ENCODE measurements at places on chromosomes 16 and 17. TPM values are rescaled to one million over a fixed set of nuclear protein-coding genes. Genes with fewer than 3 reads are reported as not detected.
A peak's percentile ranks its signal among the peaks of the same experiment; 100 is the strongest.

Gene CHST4
- total RNA-seq: not detected

DNA sequence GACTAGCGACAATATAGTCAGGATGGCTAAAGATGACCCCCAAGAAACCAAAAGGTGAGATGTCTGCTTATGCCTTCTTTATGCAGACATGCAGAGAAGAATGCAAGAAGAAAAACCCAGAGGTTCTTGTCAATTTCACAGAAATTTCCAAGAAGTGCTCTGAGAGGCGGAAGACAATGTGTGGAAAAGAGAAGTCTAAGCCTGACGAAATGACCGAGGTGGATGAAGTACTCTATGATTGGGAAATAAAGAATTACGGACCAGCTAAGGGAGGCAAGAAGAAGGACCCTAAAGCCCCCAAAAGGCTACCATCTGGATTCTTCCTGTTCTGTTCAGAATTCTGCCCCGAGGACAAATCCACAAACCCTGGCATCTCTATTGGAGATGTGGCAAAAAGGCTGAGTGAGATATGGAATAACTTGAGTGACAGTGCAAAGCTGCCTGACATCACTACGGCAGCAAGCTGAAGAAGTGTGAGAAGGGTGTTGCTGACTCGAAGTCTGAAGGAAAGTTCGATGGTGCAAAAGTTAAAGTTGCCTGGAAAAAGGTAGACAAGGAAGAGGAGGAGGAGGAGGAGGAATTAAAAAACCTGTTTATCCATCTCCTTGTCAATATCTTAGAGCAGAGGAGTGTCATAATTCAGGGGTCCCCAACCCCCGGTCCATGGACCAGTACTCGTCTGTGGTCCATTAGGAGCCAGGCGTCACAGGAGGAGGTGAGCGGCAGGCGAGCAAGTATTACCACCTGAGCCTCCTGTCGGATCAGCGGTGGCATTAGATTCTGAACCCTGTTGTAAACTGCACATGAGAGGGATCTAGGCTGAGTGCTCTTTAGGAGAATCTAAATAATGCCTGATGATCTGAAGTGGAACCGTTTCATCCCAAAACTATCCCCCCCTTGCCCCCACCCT lies 25.1 kb upstream of the ADGRG1 start:
- DNase-seq: no peak
- no peaks in the 10 kb centered on the region for H3K36me3 ChIP-seq
- H3K27ac ChIP-seq: no peak overlapping the region
- H3K4me1 ChIP-seq: peaks cover 4% of the 10 kb centered on the region
- H3K27me3 ChIP-seq: peaks cover 9% of the 10 kb centered on the region

DNA sequence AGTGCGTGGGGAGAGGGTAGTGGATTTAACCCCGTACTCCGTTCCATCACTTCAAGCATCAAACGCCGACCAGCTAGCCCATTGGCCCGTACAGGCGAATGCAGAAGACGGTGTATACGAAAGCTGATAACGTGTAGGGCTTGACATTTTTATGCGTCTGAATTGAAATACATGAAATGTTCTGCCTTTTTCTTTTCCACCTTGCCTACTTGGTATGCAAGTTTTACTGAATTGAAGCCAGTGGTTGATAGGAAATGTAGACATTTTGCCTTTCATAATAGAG lies 834 bp upstream of the STAT3 start:
- no peaks in the 10 kb centered on the region for H3K36me3 ChIP-seq
- peak overlapping the region; percentile 96 for H3K27ac ChIP-seq
- DNase-seq: no peak

DNA sequence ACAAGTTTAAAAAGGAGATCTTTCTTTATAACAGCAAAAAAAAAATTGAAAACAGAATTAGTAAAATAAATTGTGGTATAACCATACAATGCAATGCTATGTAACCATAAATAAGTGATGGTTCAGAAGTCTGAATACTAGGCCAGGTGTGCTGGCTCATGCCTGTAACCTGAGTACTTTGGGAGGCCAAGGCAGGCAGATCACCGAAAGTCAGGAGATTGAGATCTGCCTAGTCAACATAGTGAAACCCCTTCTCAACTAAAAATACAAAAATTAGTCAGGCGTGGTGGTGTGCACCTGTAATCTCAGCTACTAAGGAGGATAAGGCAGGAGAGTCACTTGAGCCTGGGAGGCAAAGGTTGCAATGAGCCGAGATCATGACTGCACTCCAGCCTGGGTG lies 34.6 kb downstream of the CCT6B start:
- no peak overlapping the region for H3K4me3 ChIP-seq
- H3K27me3 ChIP-seq: no peaks in the 10 kb centered on the region
- H3K27ac ChIP-seq: no peak overlapping the region
- no peak for DNase-seq

DNA sequence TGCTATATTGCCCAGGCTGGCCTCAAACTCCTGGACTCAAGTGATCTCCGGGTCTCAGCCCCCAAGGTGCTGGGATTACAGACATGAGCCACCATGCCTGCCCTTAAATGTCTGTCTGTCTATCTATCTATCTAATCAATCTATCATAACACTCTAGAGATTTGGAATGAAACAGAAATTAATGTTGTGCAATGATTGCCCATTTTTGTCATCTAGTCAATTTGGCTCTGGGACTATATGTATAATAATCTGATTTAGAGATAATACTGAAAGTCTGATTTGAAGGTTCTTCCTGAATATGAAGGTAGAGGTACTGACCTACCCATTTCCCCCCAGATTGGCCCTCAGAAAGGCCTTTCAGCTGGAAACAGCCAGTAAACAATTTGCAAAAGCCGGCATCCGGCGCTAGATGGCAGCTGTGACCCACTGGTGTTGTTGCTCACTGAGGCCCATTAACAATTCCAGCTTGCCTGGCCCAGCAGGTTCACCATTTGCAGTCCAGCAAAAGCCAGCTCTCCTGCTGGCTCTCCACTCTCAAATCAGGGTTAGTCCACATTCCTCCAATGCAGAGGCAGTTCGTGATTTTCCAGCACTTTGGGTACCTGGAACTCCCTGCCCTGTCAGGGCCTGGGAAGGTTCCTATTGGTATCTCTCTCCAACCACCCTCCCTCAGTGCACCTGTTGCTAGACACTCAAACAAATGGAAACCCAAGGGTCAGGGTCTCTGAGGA lies 22.9 kb upstream of the C16orf87 start:
- H3K4me3 ChIP-seq: no peak overlapping the region
- peaks cover 5% of the 10 kb centered on the region for H3K4me1 ChIP-seq
- DNase-seq: peak; percentile 71
- H3K36me3 ChIP-seq: no peaks in the 10 kb centered on the region

DNA sequence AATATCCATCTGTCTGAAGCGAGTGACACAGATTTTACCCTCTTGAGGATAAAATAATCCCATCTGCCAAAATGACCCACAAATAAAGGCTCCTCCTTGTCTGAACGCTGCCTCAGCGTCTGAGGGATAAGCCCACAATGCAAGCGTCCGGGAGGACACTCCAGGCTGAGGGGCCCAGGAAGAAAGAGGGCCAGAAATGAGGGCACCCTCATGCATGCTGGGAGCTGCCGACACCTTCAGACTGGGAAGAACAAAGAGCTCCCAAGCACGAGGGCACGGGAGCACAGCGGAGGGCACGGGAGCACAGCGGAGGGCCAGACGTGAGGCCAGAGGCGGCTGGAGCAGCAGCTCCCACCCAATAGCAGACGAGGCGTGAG lies 126.9 kb downstream of the ZNF778 start:
- no peak overlapping the region for H3K4me3 ChIP-seq
- H3K27me3 ChIP-seq: no peaks in the 10 kb centered on the region
- no peak overlapping the region for H3K27ac ChIP-seq

DNA sequence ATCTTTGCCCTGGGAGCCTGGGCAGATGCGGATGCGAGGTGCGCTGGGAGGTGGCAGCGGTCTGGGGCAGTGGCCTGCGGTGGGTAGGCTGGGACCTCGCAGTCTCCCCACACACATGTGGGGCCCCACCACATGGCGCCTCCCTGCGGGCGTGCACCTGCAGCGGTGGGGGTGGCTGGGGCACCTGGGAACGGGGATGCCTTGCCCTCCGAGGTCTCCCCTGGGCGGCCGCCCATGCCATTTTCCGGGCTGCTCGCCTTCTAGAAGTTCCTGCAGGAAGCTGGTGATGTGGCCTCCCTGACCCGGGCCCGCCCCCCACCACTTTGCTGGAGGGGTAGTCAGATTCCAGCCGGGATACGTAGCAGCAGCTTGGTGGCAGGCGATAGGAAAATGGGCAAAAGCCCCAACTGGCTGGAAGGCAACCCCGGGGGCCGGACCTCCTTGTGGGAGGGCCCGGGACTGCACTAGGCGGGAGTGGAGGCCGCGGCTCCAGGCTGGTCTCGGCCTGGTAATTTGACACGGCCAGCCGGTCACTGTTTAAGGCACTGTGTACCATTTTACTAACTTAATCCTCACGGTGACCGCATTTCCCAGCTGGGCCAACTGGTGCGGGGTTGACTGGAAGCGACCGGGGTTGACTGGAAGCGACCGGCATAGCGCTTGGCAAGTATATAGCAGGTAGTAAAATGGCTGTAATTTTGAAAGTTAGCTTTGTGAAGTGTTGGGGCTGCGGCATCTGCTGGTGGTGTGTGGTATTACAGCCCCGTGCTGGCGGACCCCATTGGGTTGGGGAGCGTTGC lies 38.5 kb downstream of the IGF2BP1 start:
- DNase-seq: peak; percentile 30
- no peak overlapping the region for H3K27ac ChIP-seq
- no peaks in the 10 kb centered on the region for H3K36me3 ChIP-seq
- H3K4me1 ChIP-seq: no peaks in the 10 kb centered on the region
- peak overlapping the region; percentile 46 for H3K4me3 ChIP-seq

GRCh38 chr17:35797370-35797769 lies 1.9 kb upstream of the MMP28 start:
- H3K27me3 ChIP-seq: peaks cover 47% of the 10 kb centered on the region
- H3K4me3 ChIP-seq: no peak overlapping the region
- H3K4me1 ChIP-seq: peaks cover 50% of the 10 kb centered on the region

GRCh38 chr16:27844826-27845225 lies 218.7 kb downstream of the GSG1L start:
- peaks cover 67% of the 10 kb centered on the region for H3K27me3 ChIP-seq
- no peaks in the 10 kb centered on the region for H3K36me3 ChIP-seq
- H3K4me1 ChIP-seq: no peaks in the 10 kb centered on the region
- DNase-seq: no peak

DNA sequence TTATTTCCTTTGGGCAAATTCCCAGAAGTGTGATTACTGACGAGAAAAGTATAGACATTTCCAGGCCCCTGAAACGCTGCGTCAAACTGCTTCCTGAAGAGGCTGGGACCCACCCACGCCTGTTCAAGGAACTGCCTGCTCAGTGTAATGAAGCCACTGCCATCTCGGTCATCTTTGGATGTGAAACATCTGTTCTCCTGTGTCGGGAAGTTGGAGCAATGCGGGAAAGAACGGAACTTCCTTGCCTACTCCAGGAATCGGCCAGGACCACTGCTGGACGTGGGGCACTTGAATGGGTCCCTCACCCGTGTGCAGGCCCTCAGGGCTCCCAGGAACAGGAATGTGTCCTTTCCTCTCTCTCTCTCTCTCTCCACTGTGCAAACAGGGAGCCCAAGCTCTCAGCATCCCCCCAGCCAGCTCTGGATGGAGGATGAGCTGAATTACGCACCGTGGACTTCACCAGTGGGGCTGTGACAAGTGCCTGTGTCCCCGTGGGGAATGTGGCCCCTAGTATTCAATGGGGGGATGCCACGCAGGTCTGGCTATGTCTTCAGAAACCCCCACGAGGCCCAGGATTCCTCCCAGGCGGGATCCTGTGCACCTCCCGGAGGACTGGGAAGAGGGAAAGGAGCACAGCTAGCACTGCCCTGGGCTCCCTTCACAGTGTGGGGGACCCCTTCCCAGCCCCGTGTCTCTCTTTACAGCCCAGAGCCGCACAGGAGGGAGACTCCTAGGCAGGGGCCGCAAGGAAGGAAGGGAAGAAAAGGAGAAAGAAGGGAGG lies 18.3 kb upstream of the LITAF start:
- peak overlapping the region; percentile 64 for H3K27ac ChIP-seq
- DNase-seq: peak; percentile 64
- H3K4me1 ChIP-seq: peaks cover 10% of the 10 kb centered on the region
- H3K36me3 ChIP-seq: no peaks in the 10 kb centered on the region
- no peaks in the 10 kb centered on the region for H3K27me3 ChIP-seq

DNA sequence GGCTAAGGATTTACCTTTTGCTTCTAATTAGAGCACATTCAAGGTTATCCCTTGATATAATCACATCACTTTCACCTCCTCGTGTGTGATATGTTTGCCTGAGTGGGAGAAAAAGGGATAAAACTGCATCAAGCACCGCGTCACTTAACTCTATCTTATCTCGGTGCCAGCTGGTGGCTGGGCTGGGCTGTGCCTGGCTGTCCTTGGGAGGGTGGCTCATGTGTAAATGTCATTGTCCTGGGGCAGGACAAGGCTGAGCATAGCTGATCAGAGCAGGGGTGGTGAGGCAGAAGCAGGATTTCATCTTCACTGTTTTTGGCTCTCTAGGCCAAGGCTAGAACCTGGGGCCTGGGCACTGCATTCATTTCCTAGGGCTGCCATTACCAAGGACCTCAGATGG lies 105.3 kb downstream of the RAP1GAP2 start:
- H3K4me3 ChIP-seq: no peak overlapping the region
- no peaks in the 10 kb centered on the region for H3K27me3 ChIP-seq
- H3K4me1 ChIP-seq: peaks cover 50% of the 10 kb centered on the region
- peak overlapping the region; percentile 85 for H3K27ac ChIP-seq

GRCh38 chr16:49701789-49702494 lies 154.0 kb downstream of the ZNF423 start:
- peak overlapping the region; percentile 21 for H3K4me3 ChIP-seq
- H3K27ac ChIP-seq: peak overlapping the region; percentile 84
- H3K27me3 ChIP-seq: peaks cover 21% of the 10 kb centered on the region
- H3K4me1 ChIP-seq: peaks cover 57% of the 10 kb centered on the region
- peak; percentile 76 for DNase-seq

GRCh38 chr16:17215936-17216335 lies 254.8 kb downstream of the XYLT1 start:
- no peak for DNase-seq
- H3K4me3 ChIP-seq: no peak overlapping the region
- no peaks in the 10 kb centered on the region for H3K36me3 ChIP-seq
- no peaks in the 10 kb centered on the region for H3K4me1 ChIP-seq
- no peak overlapping the region for H3K27ac ChIP-seq

- no peak overlapping the region for H3K4me3 ChIP-seq
- DNase-seq: no peak
- no peaks in the 10 kb centered on the region for H3K27me3 ChIP-seq
- no peak overlapping the region for H3K27ac ChIP-seq
Observed at GRCh38 chr17:81999976-82000802, 22.5 kb downstream of the CENPX start.

DNA sequence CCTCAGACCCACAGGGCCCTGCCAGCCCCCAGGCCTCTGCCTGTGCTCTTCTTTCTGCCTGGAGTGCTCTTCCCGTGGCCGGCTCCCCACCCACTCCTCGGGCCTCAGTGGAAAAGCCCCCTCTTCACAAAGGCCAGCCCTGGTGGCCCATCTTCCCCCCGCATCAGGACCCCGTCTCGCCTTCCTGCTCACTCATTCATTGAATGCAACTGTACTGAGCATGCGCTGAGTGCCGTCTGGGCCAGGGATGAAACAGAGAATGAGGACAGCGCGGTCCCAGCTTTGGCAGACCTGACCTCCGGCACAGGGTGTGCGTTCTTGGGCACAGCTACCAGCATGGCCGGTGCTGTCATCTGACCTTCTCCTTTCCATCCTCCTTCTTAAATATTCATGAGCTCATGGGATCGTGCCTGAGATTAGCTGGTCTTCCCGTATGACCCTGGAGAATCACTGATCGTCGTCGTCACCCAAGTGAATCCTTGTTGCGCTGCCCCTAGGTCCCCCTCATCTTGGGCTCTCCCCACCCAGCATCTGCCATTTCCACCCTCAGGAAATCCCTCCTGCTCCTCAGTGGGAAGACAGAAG lies 16.4 kb upstream of the OSGIN1 start:
- H3K4me1 ChIP-seq: peaks cover 9% of the 10 kb centered on the region
- DNase-seq: no peak
- no peak overlapping the region for H3K4me3 ChIP-seq
- no peak overlapping the region for H3K27ac ChIP-seq
- no peaks in the 10 kb centered on the region for H3K27me3 ChIP-seq

Measured in left ventricle myocardium inferior (tissue), 1 donor.